ENCODE measurements at places on chromosomes 2 and 18. TPM values are rescaled to one million over a fixed set of nuclear protein-coding genes. Genes with fewer than 3 reads are reported as not detected.
A peak's percentile ranks its signal among the peaks of the same experiment; 100 is the strongest.

GRCh38 chr2:26559556-26559955, 81.6 kb downstream of the CIB4 start:
- H3K4me1 ChIP-seq = peaks cover 2% of the 10 kb centered on the region
- peaks cover 65% of the 10 kb centered on the region for H3K27me3 ChIP-seq
- no peak for DNase-seq

DNA sequence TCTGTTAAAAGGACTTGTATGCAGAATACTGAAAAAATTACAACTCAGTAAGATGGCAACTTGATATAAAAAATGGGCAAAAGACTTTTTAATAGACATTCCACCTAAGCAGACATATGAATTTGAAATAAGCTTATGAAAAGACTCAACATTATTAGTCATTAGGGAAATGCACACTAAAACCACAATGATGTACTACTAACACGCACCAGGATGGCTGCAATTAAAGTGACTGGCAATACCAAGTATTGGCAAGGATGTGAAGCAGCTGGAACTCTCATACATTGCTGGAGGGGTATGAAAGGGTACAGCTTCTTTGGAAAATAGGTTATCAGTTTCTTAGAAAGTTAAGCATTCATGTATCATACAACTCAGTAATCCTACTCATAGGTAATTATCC, 3.2 kb upstream of the ENOSF1 start:
- peak overlapping the region; percentile 83 for H3K27ac ChIP-seq
- DNase-seq = peak; percentile 35
- H3K4me1 ChIP-seq = peaks cover 36% of the 10 kb centered on the region
- no peaks in the 10 kb centered on the region for H3K27me3 ChIP-seq
- H3K4me3 ChIP-seq = no peak overlapping the region

- H3K4me3 ChIP-seq = no peak overlapping the region
- H3K36me3 ChIP-seq = no peaks in the 10 kb centered on the region
- no peaks in the 10 kb centered on the region for H3K4me1 ChIP-seq
- H3K27ac ChIP-seq = no peak overlapping the region
- DNase-seq = peak; percentile 30
Observed at GRCh38 chr2:88669482-88670214, 21.8 kb upstream of the RPIA start.

DNA sequence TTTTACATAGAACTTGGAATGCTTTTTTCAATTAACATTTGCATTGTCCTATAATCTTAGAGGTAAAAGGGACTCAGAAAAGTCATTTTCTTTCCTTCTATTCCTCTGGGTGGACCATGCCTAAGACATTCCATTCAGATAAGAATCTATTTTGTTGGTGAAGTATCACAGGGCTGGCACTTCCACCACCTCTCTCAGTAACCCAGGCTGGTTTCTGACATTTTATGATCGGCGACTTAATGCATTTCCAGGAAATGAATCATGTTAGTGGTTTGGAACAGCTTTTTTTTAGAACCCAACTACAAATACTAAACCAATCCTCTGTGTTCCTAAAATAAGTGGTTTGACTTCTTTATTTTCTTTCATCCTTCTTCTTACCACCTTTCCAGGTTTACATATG, 27.0 kb downstream of the GAD1 start:
- DNase-seq = no peak
- H3K36me3 ChIP-seq = no peaks in the 10 kb centered on the region
- H3K27me3 ChIP-seq = peaks cover 6% of the 10 kb centered on the region
- no peak overlapping the region for H3K4me3 ChIP-seq

DNA sequence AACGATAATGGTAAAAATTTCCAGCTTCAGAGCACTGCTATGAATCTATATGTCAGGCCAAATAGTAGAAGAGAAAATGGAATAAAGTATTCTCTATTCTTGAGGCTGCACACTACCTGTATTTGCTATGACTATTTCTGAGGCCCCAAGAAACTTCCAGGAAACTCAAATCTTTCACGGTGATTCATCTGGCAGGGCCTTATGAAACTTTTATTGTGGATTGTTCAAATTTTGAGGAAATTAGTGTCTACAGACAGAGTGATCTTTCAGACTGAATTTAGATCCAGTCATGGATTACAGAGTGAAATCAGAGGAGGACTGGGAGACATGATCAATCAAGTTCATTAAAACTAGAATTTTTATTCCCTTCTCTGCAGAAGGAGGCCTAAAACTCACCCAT, 4.1 kb upstream of the VSNL1 start:
- no peak overlapping the region for H3K4me3 ChIP-seq
- peaks cover 7% of the 10 kb centered on the region for H3K4me1 ChIP-seq
- peaks cover 40% of the 10 kb centered on the region for H3K27me3 ChIP-seq
- no peaks in the 10 kb centered on the region for H3K36me3 ChIP-seq

DNA sequence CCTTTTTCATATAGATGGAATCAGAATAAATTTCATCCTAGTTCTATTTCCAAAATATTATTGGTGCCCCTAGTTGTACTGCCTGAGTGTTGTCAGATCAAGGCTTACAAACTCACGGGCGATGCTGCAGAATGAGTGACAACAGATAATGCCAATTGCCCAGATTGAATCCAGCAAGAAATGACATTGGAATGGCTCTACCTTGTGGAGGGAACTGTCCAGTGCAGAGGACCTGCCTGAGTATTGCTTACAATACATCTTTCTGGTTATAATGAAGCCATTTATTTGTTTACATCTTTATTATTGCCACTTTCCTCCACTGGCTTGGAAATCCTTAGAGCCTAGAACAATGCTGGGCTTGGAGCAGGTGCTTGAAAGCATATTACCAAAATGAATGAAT, 7.8 kb upstream of the IL1R2 start:
- H3K27ac ChIP-seq = no peak overlapping the region
- no peaks in the 10 kb centered on the region for H3K4me1 ChIP-seq
- H3K36me3 ChIP-seq = no peaks in the 10 kb centered on the region

DNA sequence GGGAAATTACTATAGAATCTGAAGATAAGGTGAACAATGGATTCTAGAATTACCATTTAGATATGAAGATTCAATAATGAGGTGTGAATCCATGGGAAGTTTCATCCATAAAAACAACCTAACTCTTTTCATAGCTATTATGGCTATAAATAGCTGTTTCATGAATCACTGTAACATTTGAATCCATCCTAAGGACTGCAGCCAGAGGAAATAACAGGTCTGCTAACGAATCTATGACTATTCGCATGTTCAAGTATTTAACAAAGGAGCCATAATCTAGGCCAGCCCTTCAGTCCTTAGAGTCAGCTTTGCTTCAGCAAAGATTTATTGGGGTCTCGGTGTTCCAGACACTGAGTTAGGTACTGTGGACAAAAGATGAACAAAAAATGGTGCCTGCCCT, 87.1 kb downstream of the MYOM1 start:
- H3K4me1 ChIP-seq = peaks cover 13% of the 10 kb centered on the region
- no peak overlapping the region for H3K4me3 ChIP-seq
- no peak for DNase-seq
- H3K27me3 ChIP-seq = no peaks in the 10 kb centered on the region
- H3K36me3 ChIP-seq = no peaks in the 10 kb centered on the region

- H3K27ac ChIP-seq = no peak overlapping the region
- H3K4me1 ChIP-seq = no peaks in the 10 kb centered on the region
- peaks cover 3% of the 10 kb centered on the region for H3K27me3 ChIP-seq
- H3K4me3 ChIP-seq = no peak overlapping the region
- no peak for DNase-seq
Observed at GRCh38 chr2:54776494-54776893, 53.0 kb downstream of the EML6 start.

DNA sequence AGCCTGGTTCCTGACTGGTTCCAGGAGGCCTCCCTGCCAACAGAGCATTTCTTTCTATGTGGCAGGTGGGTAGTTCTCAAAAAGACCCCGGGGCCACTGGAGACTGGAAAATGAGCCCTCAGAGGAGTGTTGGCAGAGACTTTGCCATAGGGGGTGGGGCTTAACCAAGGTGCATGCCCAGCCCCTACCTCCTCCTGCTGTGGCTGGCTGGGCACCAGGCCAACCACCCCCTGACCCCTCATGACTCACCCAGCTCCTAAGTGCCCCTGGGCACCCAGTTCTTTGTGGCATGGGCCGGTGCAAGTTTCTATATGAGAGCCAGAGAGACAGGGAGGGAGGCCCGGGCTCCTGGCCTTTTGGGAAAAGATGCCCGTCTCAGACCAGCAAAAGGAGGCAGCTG, 98.2 kb upstream of the SMAD2 start:
- DNase-seq = no peak
- H3K4me1 ChIP-seq = no peaks in the 10 kb centered on the region
- H3K27me3 ChIP-seq = peaks cover 2% of the 10 kb centered on the region
- H3K36me3 ChIP-seq = no peaks in the 10 kb centered on the region
- no peak overlapping the region for H3K4me3 ChIP-seq
- no peak overlapping the region for H3K27ac ChIP-seq

DNA sequence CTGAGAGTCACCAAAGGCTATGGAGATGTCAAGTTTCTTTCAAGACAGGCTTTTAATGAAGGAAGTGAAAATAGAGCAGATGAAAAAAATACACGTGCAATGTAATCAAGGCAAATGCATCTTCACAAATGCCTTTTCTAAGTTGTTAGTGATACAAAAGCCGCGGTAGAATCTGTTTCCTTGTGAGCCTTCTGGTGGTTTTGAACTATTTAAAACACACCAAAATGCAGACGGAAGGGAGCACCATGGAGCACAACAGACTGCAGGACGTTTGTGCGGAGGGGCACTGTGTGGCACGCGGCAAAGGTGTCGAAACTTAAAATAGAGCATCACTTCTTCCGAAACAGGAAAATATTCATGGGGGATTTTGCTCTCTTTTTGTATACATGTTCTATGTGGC, 65.0 kb upstream of the BOD1L2 start:
- H3K4me1 ChIP-seq = peaks cover 18% of the 10 kb centered on the region
- H3K36me3 ChIP-seq = no peaks in the 10 kb centered on the region
- DNase-seq = no peak
- peaks cover 5% of the 10 kb centered on the region for H3K27me3 ChIP-seq
- H3K4me3 ChIP-seq = no peak overlapping the region
- H3K27ac ChIP-seq = no peak overlapping the region

GRCh38 chr18:26008096-26008495, 82.3 kb downstream of the SS18 start:
- H3K27me3 ChIP-seq = no peaks in the 10 kb centered on the region
- DNase-seq = no peak
- H3K4me1 ChIP-seq = no peaks in the 10 kb centered on the region

- no peaks in the 10 kb centered on the region for H3K4me1 ChIP-seq
- H3K27me3 ChIP-seq = no peaks in the 10 kb centered on the region
- no peak overlapping the region for H3K27ac ChIP-seq
- H3K36me3 ChIP-seq = no peaks in the 10 kb centered on the region
Observed at GRCh38 chr18:27577265-27577664, 392.2 kb upstream of the CHST9 start.

GRCh38 chr2:219571311-219572236, at the start of gene OBSL1:
TSS of gene OBSL1 (minus strand) at chr2:219571539. CDS start at chr2:219571232, 307 bp downstream.
- H3K4me3 ChIP-seq = peak within 1 kb of the TSS; percentile 37
- DNase-seq = no peak
- no peaks in the 10 kb centered on the region for H3K36me3 ChIP-seq
- no peak within 1 kb of the TSS for H3K27ac ChIP-seq
- H3K4me1 ChIP-seq = no peaks in the 10 kb centered on the region

- H3K27me3 ChIP-seq = no peaks in the 10 kb centered on the region
- peak; percentile 81 for DNase-seq
- H3K27ac ChIP-seq = peak overlapping the region; percentile 66
- peaks cover 63% of the 10 kb centered on the region for H3K4me1 ChIP-seq
Observed at GRCh38 chr2:172442072-172442895, 14.9 kb downstream of the ITGA6 start.

The MYL1 gene
- total RNA-seq = not detected

The RIT2 gene
- not detected for total RNA-seq

The AGXT gene
- total RNA-seq = not detected

The TPO gene
- total RNA-seq = not detected

The CFAP65 gene
- not detected for total RNA-seq

The PLCL1 gene
- total RNA-seq = 1.9 TPM

The DSG2 gene
- 0.31 TPM for total RNA-seq

All from activated CD4-positive, alpha-beta memory T cell treated with anti-CD3 and anti-CD28 coated beads for 36 hours (primary cell).